GOT3 (cell line): ENCODE measurements at places on chromosomes 16 and 17.

- no peak for DNase-seq
Measured at GRCh38 chr17:4920351-4921048, 11.6 kb upstream of the GP1BA start.

- DNase-seq = no peak
Measured at GRCh38 chr16:22008215-22009059, 526 bp downstream of the MOSMO start.

- DNase-seq = no peak
Measured at GRCh38 chr17:40493697-40494096, 7.7 kb downstream of the TNS4 start.

GRCh38 chr16:89890200-89890599 is 16.8 kb downstream of the TCF25 start:
- DNase-seq = no peak

DNA sequence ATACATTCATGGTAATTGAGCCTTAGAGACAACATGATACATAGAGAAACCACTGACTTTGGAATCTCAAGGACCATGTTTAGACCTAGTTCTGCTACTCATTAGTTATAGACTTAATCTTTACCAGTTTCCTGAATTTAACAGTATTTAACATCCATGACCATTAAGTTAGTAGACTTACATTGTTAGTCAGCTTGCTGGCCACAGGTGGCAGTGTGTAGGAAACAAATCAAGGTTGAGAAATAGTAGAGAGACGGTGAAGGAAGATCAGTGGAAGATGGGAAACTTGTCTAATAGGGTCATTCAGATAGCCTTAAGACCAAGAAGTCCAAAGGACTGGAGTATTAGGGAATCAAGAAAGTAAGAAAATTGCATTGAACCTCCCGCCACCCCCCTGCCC is 31.0 kb downstream of the OMG start:
- no peak for DNase-seq

DNA sequence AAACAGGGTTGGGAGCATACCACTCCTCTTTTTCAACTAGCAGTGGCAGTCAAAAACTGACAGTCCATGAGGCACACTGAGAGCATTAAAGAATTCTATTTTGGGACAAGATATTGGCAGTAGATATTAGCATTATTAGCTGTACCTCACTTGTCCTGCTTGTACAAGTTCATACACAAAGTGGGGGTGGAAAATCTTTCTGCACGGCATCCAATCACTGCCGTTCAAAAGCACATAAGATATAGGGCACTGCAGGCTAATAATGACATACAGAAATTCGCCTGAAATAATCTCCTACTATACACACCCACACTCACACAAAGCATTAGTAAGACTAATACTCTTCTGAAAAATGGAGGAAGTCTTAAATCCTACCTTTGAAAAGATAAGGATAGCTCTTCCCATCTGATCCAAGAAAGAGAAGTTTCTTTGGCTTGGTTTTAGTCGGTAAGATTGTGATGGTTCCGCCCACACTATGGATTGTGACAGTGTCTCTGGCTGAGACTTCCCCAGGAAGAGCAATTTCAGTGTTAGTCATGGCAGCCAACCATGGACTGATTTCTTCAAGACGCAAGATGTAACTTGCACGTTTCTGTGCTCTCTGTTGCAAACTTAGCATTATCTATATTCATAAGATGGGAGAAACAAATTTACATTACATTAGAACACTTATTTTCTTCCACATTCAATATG is 40.6 kb upstream of the ARL6IP1 start:
- DNase-seq = no peak

- DNase-seq = no peak
Measured at GRCh38 chr17:34651402-34651811, 72.0 kb downstream of the TMEM132E start.

- no peak for DNase-seq
Measured at GRCh38 chr17:28492352-28493310, 13.5 kb upstream of the FOXN1 start.

GRCh38 chr16:17365591-17366298 is 105.0 kb downstream of the XYLT1 start:
- DNase-seq = no peak

- no peak for DNase-seq
Measured at GRCh38 chr17:52536489-52536888, 378.0 kb upstream of the CA10 start.

DNA sequence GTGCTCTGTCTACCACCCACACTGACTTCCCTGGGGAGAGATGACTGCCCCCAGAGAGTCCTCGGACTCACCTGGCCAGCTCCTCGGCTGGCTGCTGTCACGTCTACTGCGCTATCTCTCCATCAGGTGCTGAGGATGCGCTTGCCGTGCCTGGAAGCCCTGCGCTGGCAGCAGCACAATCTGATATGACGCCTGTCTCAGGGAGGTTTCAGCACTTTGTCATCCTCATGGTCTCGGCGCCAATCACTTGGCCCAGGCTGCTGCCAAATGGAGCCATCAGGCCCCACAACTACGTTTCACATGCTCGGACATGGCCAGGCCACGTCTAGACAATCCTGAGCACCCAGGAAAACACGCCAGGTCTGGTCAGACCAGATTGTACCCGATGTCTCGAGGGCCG is 46.7 kb downstream of the FOXL1 start:
- DNase-seq = no peak

DNA sequence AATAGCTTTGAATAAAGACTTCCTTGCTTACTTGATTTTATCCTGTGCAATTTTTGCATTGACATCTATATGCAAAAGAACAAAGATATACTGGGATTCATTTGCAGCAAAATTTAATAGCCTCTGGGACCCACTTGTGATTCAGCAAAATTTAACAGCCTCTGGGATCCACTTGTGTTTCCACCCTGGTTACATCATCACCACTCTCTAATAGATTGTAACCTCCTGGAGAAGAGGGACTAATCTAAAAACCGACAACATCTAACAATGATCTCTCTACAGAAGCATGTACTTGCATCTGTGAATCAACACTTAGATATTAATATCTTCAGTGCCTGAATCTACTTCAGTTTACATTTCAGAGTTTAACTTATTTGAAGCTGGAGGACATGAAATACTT is 202.0 kb upstream of the CPHXL start:
- no peak for DNase-seq

- DNase-seq = no peak
Measured at GRCh38 chr16:9971907-9972306, 210.3 kb downstream of the GRIN2A start.

- DNase-seq = no peak
Measured at GRCh38 chr17:214881-215331, 33.5 kb upstream of the DOC2B start.

GRCh38 chr17:9206741-9207332 is 185.5 kb downstream of the NTN1 start:
- DNase-seq = no peak

DNA sequence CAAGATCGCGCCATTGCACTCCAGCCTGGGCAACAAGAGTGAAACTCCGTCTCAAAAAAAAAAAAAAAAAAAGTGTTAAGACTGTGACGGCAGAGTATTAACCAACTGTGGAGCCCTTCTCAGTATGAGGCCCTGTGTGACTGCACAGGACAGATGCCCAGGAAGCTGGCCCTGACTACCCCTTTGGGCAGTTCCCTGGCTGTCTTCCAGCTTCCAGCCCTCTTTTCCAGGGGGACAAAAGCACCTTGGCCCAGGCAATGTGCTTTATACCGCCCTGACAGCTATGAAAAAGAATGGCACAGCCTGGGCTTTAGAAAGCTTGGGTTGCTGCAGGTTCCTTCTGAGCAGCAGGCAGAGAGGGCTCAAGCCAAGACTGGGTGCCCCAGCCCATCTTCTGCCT is 61.2 kb downstream of the AKAP1 start:
- no peak for DNase-seq

DNA sequence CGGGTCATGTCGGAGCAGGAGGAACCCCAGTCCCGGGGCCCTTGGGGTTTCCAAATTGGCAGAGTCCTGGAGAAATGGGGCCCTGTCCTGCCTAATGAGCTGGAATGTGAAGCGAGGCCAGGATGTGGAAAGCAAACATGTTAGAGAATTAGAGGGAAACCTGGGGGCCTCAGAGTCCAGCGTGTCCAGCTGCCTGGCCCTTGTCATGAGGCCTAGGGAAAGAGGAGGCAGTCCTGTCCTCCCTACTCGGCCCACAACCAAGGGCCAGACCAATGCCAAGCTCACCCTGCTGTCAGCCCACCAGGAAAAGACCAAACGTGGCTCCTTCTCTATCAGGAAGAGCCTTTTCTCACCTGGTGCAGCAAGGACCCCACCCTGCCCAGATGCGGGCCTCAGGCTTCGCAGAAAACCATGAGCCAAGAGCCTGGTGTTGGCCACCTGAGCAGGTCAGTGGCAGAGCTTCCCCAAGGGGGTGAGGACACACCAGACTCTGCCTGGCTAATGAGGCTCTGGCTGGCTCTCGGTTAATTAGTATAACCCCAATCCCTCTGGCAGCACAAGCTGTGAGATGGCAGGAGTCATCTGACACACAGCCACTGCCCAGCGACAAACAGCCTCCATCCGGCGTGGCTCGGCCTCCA is 10.1 kb downstream of the TEKT5 start:
- DNase-seq = no peak

DNA sequence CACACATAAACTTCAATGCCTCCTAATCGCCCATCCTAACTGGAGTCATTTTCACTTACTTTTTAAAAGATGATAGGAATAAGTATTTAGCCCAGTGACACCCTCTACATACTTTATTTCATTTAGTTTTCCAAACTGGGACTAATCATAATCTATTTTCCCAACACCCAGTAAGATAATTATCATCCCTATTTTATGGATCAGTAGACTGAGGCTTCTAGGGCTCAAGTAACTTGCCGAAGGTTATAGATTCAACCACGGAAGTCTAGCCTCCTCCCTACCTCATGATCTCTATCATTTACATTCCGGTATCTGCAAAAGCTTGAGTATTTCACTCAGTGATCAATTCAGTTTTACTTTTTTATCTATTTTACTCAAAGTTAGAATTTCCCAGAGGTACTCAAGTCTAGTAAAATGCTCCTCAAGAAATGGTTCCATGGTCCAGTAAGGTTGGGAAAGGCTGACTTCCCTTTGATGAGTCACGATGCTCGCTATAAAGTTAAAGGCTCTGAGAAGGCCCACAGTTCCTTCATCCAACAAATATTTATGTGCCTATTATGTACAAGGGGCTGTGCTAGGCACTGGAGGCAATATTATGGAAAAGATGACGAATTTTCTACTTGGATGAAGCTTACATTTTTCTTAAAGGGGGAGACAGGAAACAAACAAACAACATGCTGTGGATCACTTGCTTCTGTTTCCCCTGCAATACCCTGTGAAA is 75.1 kb downstream of the TOX3 start:
- DNase-seq = no peak

DNA sequence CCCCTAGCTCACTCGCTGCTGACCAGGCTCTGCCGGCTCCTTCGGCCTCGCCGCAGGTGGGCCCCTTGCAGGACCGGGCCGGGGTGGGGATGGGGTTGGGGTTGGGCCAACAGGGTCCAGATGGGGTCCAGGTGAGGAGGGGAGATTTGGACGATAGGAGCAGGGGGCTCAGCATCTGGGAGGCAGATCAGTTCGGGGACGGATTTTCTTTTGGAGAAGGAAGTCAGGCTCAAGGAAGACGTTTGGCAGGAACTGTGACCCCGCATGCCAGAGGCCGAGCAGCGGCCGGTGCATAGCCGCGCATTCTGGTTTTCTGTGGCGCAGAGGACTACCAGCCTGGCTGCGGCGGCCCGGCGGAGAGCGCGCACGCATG is 845 bp upstream of the ALDOA start:
- no peak for DNase-seq

- no peak for DNase-seq
Measured at GRCh38 chr17:65020284-65020683, 36.3 kb downstream of the GNA13 start.

GRCh38 chr17:79630126-79630525 is 19.3 kb upstream of the RBFOX3 start:
- DNase-seq = no peak

DNA sequence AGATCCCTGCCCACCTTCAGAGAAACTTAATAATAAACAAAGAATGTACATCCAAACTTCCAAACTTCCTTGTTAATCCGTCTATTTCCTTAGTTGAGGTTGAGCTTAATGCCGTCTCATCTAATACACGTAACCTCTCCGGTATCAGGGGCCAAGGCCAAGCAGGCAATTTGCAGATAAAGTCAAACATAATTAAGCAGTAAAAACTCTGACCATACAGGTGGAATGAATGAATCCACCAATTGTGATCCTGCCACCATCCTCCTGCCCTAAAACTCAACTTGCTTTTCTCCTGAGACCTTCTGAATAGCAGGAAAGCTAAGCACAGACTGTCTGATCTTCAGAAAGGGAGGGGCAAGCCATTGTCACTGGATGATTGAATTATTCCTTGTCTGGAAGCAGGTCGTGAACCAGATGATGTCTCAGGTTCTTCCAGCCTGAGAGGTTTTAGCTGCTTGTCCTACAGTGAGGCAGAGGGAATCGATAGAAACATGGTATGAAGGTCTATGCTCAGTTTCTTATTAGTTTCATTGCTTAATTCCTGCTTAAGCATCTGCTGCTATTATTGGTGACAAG is 1111.8 kb upstream of the EEF2KMT start:
- no peak for DNase-seq

GRCh38 chr17:58136669-58137279 is 11.4 kb upstream of the OR4D1 start:
- DNase-seq = no peak

- no peak for DNase-seq
Measured at GRCh38 chr17:56125830-56126819, 27.1 kb upstream of the ANKFN1 start.

GRCh38 chr17:9763643-9764042 is 27.7 kb downstream of the DHRS7C start:
- DNase-seq = no peak

GRCh38 chr16:56987692-56988091 is 1.7 kb upstream of the NLRC5 start:
- DNase-seq = no peak

DNA sequence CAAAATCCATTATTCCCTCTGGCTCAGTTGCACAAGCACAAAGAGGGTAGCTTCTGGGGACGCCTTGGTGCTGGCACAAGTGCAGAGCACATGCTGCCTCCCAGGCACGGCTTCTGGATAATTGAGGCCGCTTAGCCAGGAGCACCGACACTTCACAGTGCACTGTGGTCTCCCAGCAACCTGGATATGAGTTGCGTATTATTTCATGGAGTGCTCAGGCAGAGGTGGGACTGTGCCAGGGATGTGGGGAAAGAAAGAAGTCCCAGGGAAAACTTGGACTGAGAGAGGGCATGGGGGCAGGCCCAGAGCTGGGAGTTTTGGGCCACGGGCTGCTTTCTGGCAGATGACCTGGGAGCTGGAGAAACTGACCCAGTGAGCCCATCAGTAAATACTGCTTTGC is 37.5 kb downstream of the MPRIP start:
- no peak for DNase-seq
